Dermis blood vessel endothelial cell (primary cell): ENCODE measurements at places on chromosomes 2 and 18.

GRCh38 chr2:150280231-150280630, 207.2 kb downstream of the RND3 start:
- peak; percentile 71 for DNase-seq

- DNase-seq, result peak; percentile 70
These were observed 52.2 kb upstream of the KCNH7 start for GRCh38 chr2:162890690-162891311.

DNA sequence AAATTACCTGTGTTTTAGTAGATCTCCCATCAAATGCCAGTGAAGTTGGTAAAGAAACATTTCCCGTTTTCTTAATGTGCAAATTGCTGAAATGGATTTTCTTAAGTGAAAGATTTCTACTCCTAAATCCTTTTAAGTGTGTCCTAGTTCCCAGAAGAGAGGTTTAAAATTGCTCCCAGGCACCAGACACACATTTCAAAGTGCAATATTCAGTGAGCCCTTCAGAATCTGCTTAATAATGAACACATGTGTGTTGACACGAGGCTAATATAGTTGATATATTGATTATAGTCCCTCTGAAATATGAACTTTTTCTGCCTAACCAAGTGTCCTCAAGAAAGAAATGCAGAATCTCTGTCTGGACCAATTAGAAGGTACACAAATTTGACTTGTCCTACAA, 861.7 kb upstream of the CNTNAP5 start:
- no peak for DNase-seq

DNA sequence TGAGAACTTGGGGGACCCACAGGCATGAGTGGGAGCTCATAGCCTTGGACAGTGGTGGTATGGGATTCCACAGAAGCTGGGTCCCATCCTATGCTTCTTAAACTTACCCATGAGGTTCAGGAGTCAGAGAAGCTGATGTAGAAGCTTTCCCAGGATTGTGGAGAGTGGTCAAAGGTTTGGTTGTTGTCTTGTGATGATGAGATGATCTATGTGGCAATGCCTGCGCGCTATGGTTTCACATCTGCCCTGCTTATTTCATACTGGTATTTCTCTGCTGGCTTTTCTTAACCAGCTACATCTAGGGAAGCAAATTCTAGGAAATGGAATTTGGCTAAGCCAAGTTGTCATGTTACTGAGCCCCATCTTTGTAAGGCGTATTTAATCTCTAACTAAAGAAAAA, 168.6 kb downstream of the ZNF407 start:
- DNase-seq, result no peak

GRCh38 chr2:20566331-20566730, 84.6 kb downstream of the HS1BP3 start:
- no peak for DNase-seq

DNA sequence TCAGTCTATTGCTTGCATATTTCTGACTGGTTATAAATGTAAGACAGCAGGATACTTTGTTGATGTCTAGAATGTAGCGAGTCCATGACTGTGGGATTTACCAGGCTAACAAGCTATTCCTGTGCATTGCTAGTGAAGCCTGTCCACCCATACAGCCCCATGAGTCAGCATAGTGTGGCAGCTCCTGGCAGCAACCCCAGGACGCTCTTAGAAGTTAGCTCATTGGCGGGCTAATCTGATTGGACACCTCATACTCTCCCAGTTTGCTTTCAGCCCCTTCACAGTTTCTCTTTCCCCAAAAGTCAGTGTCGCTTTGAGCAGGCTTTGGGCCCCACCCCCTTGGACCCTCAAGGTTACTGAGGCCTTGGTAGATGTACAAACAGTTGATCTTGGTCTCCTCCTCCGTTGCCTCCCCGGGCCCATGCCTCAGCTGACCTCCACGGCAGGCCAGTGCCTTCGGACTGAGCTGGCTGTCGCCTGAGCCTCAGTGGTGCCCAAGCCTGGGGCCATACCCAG, 48.0 kb downstream of the COA5 start:
- DNase-seq, result peak; percentile 13

GRCh38 chr2:1756456-1756855, 12.1 kb upstream of the PXDN start:
- DNase-seq, result no peak

GRCh38 chr2:41782306-41783158, 265.3 kb upstream of the PKDCC start:
- peak; percentile 64 for DNase-seq

GRCh38 chr2:8564475-8564874, 117.4 kb upstream of the ID2 start:
- DNase-seq, result no peak

DNA sequence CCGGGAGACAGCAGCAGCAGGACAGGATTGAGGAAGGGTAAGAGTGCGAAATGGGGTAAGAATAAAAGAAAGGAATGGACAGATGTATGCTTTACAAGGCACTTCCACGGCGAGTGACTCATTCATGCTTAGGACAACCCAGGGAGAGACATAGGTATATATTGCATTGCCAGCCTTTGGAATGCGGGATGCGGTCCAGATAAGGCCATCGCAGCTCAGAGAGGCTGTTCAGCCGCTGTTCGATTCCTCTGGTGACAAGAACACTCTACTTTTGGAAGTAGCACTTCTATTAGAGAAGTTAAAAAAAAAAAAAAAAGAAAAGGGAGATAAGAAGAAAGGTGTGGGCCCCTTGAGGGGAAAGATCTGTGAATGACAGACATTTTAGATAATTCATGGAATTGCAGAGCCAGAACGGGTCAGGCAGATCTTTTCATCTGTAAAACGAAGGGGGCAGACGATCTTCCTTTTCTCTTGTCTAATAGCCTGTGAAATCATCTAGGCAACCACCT, 819 bp upstream of the NCOA1 start:
- DNase-seq, result peak; percentile 67

DNA sequence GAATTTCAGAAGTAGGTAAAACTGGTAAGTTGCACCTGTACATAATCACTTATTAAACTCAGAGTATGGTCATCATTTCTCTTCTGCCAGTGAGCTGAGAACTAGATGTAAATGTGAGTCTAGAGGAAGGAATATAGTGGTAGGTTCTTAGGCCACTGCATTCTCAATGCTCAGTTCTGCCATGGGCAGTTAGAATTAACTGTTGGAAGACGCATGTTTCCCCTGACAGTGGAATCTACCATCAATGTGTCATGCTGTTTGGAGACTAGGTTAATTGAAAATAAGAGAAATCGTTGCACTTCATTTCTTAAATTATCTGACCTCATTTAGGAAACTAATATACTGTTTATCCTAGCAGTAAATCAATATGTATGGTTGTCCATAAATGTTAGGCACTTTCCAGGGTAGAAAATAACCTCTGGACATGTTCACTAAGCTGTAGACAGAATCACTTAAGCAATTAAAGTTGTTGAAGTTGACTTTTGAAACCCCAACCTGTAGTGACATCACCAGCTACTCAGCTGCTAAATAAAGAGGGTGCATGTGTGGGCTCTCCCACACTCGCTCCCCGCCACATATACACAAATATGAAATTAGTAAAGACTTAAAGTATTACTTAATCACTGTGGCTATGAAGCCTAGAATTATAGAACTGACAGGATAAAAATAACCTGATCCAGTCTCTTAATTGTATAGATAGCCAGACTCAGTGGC, 91.5 kb upstream of the NOSTRIN start:
- no peak for DNase-seq

GRCh38 chr2:177538323-177538722, 145.8 kb downstream of the AGPS start:
- peak; percentile 49 for DNase-seq

DNA sequence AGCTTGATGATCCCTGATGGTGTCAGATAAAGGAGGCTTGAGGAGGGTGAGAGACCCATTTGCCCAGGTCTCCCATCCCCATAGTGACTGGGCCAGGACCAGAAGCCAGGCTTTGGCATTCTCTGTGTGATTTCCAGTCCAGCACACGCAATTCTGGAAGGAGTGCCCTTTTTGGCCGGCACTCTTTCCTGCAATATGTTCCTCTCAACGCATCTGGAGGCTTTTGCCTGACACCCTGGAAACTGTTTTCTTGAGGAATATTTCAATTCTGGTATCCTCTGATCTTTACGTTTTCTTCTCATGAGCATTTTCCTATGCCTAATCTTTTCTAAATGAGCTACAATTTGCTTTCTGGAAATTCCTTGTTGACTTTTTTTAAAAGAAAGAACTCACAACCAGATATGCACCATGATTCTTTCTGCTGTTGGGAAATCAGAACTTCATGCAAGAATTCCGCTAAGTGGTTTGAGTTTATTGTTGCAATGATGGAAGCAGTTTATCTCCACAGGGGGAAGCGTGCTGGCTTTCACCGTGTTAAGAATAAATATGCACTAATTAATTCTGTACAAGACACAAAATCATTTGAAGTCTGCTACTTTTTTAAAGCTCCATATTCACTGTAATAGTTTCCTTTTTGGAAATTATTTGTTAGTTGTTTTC, 143.7 kb downstream of the NAPG start:
- DNase-seq, result no peak

DNA sequence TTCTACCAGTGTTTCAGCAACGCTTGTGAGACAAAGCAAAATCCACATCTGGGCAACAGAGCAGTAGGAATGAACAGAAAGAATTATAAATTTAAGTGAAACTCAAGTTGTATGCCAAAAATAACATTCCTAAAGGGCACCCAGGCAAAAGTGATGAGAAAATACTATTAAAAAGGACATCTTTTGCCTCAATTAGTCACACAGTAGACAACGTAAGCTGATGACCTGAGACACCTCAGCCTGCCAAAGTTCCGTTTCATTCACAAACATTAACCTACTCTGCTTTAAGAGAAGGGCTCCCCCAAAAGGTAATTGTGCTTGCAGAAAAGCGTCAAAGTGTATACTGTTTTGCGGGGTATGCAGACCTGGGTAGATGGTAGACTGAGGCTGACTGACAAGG, 7.2 kb downstream of the HDLBP start:
- DNase-seq, result no peak

GRCh38 chr2:50624506-50624905, 407.4 kb downstream of the NRXN1 start:
- no peak for DNase-seq

DNA sequence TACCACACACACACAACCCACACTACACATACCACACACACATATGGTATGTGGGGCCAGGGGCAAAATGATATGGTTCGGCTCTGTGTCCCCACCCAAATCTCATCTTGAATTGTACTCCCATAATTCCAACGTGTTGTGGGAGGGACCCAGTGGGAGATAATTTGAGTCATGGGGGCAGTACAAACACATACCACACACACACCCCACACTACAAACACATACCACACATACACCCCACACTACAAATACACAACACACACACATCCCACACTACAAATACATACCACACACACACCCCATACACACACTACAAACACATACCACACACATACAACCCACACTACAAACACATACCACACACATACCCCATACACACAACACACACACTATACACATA, 117.8 kb downstream of the TTC32 start:
- no peak for DNase-seq

GRCh38 chr18:62606106-62606505, 83.3 kb downstream of the ZCCHC2 start:
- no peak for DNase-seq

- no peak for DNase-seq
These were observed 437.4 kb upstream of the SALL3 start for GRCh38 chr18:78542204-78542603.

- peak; percentile 91 for DNase-seq
These were observed 297.6 kb downstream of the PARD3B start for GRCh38 chr2:204842661-204843485.

DNA sequence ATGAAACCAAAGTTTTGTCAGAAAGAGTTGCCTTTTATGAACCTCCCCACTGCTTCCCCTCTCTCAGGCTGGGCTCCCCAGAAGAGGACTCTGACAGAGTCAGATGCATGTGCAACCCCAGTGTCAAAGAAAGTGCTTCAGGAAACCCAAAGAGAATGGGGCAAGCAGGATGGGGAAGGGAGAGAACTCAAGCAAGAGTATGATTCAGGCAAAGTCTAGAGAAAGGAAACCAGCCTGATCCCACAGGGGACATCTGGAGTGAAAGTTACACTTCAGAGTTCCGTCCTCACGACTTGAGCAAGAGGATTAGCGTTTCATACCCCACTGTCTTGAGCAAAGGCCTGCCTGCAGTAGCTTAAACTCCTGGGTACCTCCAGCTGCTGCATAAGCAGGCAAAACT, 51.8 kb upstream of the EPC2 start:
- no peak for DNase-seq

- DNase-seq, result no peak
These were observed 56.5 kb downstream of the PLA2R1 start for GRCh38 chr2:160005908-160006307.

DNA sequence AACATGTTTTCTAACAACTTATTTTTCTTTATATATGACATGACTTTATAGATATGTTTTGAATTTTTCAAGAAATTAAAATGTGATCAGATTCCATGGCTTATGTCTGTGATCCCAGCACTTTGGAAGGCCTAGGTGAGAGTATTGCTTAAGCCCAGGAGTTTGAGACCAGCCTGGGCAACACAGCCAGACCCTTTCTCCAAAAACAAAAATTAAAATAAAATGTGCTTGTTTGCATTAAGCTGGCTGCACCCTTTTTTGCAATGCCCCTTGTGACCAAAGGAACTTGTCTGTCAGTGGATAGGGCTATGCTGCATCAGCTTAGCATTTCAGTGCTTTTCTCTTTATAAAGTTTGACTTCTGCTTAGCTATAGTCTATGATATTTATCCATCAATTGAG, 2.3 kb upstream of the INO80D start:
- no peak for DNase-seq

- DNase-seq, result no peak
These were observed 27.5 kb downstream of the RNF103 start for GRCh38 chr2:86596118-86596517.

DNA sequence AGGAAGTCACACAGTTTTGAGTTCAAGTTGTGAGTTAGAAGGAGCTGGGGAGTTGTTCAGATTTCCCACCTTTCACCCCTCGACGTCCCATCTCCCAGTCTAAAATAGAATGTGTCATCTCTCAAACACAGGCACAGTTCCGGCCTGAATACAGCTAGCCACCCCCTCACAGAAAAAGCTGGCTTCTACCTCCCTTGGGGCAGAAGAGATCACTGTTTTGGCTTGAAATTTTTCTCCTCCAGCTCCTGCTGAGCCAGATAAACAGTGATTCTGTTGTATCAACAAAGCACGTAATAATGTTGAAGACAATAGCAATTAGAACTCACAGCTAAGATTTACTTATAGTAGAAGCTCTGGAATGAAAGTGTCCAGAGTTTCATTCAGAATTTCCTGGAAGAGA, 74.7 kb downstream of the KIAA2012 start:
- DNase-seq, result no peak

DNA sequence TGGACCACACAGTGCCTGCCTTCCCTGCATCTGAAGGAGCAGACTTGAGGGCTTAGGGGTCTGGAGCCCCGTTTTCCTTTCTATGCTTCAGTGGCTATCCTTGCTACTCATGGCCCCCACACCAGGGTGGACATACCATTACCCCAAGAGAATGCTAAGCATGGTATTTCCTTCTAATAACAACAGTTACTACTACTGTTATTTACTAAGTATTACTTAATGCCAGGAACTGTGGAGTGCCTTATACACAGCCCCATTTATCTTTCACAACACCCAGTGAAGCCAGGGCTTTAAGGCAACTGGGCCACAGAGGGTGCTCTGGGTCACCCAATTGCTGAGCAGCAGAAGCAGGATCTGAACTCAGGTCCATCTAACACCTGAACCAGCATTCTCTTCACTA, 5.8 kb upstream of the PAX8 start:
- no peak for DNase-seq

- no peak for DNase-seq
These were observed 68.6 kb downstream of the MSH2 start for GRCh38 chr2:47471429-47472116.
